Activated naive CD8-positive, alpha-beta T cell treated with anti-CD3 and anti-CD28 coated beads, Interleukin-2, amount 10 ng/mL, durations not matched to agents 7 days and 5 days (primary cell): ENCODE measurements at places on chromosomes 4 and X. TPM values are rescaled to one million over a fixed set of nuclear protein-coding genes. Genes with fewer than 3 reads are reported as not detected.

The SPRY1 gene
- total RNA-seq: 51.3 TPM

The PDZD4 gene
- 1.1 TPM for total RNA-seq

The BEX1 gene
- total RNA-seq: not detected

The SHOX gene
- not detected for total RNA-seq

The CT45A2 gene
- not detected for total RNA-seq

The HAUS7 gene
- total RNA-seq: 35.4 TPM

The PASD1 gene
- not detected for total RNA-seq

The SFRP2 gene
- not detected for total RNA-seq

The XAGE1A gene
- not detected for total RNA-seq

The LAMP2 gene
- 41.9 TPM for total RNA-seq

- DNase-seq: no peak
These were observed 103.0 kb upstream of the MAML3 start for GRCh38 chr4:140256941-140257340.

DNA sequence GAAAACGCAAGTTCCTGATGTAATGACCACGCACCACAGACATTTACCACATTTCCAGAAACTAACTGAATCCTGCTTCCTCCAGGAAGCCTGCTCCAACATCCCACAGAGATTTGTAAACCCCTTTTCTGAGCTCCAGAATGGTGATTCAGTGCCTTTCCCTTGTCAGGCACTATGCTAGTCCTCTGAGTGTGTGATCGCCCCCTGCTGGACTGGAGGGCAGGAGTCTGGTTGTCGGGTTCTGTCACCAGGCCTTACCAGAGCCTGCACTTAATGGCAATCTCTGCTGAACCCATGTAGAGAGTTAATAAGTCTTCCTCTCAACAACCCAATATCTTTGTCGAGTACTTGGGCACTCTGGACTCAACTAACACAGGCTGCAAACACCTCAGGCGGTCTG, 14.5 kb upstream of the KDM5C start:
- DNase-seq: no peak

DNA sequence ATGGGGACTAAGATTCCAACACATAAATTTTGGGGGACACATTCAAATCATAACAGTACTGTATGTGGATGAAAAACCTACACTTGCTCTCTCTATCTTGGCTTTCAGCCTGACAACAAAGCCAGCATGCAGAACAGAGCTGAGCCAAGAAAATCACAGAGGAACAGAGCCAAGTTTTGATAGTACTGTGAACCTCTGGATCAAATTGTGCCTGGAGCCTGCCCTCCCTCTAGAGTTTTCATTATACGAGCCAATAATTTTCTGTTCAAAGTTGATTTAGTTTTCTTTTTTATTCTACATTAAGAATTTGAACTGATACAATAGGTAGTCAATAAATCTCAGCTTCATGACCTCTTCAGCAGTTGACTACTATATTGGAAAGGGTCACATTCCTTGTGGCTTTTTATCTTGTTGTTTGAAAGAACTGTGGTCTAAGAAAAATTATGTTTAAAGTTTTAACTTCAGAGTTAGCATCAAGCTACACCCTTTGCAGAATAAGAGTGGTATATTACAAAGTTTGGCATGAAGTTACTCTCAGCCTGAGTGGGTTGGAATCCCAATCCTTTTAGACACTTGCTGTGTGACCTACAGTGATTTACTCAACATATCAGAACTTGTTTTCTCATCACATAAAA, 31.1 kb downstream of the GRID2 start:
- no peak for DNase-seq

- DNase-seq: no peak
These were observed 12.2 kb downstream of the SOD3 start for GRCh38 chr4:24807611-24808010.

- DNase-seq: no peak
These were observed 179.6 kb downstream of the TMA16 start for GRCh38 chr4:163673848-163674697.

DNA sequence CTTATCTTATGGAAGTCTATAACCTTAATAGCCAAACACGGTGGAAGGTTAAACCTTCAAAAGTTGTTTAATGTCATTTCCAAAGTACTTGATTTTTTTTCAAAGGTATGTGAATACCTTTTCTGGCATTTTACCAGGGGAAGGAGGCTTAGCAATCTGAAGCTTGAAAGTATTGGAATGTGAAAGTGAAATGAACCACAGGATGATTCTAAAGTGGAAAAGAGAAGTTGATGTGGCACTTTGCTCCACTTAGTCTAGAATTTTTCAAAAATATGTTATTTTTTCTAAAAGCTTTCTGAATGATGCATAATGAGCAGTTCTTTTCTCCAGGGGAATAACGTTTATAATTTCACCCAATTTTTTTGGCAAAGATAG, 19.2 kb downstream of the PI4K2B start:
- no peak for DNase-seq

DNA sequence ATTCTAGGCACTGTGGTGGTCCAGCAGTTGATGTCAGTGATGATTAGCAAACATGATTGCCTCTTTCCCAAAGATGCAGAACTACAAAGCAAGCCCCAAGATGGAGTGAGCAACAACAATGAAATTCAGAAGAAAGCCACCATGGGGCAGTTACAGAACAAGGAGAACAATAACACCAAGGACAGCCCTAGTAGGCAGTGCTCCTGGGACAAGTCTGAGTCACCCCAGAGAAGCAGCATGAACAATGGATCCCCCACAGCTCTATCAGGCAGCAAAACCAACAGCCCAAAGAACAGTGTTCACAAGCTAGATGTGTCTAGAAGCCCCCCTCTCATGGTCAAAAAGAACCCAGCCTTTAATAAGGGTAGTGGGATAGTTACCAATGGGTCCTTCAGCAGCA, 365.3 kb downstream of the MAPK10 start:
- DNase-seq: no peak

- DNase-seq: no peak
These were observed 56.2 kb upstream of the ADRA2C start for GRCh38 chr4:3709846-3710441.

DNA sequence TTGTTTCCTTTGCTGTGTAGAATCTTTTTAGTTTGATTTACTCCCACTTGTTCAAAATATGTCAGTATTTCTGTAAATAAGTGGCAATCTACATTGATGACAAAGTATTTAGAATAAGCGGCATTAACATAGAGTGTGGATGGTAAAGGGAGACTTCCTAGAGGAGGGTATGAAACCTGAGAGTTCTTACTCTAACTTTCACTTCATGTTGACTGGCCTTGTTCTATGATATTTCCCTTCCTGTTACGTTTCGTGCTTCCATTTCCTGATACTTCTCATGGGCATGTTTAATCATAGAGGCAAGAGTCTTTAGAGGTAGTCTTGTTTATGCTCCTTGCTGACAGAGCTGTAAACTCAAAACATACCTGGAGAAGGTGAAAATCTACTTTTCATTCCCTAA, 408.9 kb downstream of the GLUD2 start:
- DNase-seq: no peak

DNA sequence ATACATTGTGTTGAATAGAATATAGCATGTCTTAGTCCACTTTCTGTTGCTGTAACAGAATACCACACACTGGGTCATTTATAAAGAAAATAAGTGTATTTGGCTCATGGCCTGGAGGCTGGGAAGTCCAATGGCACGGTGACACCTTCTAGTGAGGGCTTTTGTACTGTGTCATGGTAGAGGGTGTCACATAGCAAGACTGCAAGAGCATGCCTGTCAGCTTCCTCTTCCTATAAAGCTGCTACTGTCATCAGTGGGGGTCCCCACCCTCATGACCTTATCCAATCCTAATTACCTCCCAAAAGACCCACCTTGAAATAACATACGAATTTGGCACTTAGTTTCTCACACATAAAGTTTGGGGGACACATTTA, 193.2 kb downstream of the PTTG2 start:
- no peak for DNase-seq

DNA sequence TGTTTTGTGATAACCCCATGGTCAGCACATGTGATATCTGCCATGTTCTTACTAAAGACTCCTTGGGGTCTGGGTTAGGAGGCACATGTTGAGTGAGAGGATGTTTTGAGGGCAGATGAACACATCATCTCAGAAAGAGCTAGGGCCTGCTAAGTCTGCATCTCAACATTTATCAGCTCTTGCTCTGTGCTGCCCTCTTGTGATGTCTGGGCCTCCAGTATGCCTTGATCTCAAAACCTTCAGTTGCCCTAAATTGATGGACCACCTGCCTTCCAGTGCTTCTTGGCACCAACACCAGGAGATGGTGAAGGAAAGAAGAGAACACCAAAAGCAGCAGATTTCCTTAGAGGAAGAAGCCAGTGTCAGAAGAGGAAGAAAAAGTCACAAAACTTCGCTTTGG, 22.5 kb downstream of the MID1 start:
- no peak for DNase-seq

DNA sequence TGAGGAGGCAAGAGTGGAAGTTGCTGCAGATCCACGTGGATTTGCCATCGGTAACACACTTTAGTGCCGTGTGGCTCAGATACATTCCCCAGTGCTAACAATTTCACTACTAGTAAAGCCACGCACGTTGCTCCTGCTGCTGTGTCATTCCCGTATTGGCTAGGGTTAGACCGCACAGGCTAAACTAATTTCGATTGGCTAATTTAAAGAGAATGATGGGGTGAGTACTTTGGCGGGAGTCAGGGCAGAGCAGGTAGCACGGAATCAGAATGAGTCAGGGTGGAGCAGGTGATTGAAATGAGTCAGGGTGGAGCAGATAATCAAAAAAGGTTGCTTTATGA, 1337.5 kb downstream of the FSTL5 start:
- DNase-seq: no peak

- DNase-seq: no peak
These were observed 201.0 kb downstream of the SPRY1 start for GRCh38 chr4:123597586-123597985.

- DNase-seq: no peak
These were observed 248.1 kb upstream of the PPARGC1A start for GRCh38 chr4:24137671-24138601.

DNA sequence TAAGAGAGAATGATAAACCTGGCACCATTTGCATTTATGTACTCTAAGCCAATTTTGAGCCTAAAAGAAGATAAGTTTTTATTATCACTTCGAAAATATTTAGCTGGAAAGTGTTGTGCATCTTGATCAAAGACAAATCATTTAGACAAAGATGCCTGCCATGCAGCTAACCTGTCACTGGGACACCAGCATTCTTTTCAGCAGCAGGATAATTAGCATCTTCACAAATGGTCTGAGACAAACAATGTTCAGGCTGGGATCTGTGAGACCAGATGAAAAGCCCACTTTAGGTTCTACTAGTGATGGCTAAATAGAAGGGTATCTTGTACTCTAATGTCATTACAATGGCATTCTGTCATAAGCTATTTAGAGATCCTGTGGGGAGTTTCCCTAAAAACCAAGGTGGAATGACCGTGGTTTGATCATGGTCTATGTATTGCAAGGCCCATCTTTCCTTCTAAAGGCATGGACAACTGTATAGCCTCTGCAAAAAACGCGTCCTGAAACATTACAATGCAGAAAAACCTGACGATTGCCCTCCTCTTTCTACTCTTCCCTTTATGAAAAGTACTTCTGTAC, 7.2 kb downstream of the PRDM8 start:
- DNase-seq: no peak

DNA sequence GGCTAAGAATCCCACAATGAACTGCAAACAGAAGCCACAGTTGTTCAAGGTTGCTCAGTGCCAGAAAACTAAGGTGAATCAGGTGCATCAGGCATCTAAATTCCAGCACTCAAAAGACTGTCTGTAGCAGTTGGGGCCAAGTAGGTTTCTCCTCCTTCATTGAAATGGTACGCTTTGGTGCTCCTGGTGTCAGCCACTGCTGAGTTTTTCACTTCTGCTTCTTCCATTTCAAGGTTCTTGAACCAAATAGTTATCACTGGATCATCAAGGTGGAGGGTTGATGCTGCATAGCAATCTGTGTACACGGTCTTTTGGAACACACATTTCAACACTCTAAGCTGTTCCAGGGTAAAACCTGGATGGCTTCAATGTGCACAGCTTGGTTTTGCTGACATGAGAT, 74.4 kb downstream of the TMA16 start:
- no peak for DNase-seq

DNA sequence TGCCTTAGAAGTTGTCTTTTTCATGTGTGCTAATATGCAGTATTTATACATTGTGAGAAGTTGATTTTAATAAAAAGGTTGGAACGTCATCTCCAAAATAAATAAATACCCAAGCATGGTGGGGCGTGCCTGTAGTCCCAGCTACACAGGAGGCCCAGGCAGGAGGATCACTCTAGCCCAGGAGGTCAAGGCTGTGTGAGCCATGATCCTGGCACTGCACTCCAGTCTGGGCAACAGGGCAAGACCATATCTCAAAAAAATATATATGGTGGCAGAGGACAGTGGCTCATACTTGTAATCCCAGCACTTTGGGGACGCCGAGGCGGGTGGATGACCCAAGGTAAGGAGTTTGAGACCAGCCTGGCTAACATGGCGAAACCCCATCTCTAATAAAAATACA, 6.4 kb downstream of the SLBP start:
- DNase-seq: no peak

GRCh38 chr4:145107126-145107525, 9.0 kb downstream of the ABCE1 start:
- no peak for DNase-seq

GRCh38 chrX:144006811-144007210, 122.9 kb downstream of the UBE2NL start:
- DNase-seq: no peak

- no peak for DNase-seq
These were observed 144.4 kb upstream of the RADX start for GRCh38 chrX:106467422-106467821.

DNA sequence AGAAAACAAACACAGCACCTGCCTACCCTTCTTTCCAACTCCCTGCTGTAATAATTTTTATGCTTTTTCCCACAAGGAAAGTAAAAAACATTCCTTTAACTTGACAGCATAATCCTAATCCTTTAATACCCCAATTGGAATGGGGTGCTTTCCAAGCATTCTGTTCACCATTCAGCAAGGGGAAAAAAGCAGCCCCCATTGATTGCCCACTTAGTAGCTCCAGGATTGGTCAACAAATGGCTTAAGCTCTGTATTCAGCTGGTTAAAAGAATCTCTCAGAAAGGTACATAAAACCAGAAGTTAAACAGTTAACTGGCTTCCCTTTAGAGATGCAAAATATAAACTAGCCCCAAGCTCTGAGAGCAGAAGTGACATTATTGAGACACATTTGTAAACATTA, 194.8 kb upstream of the ATOH1 start:
- DNase-seq: no peak

DNA sequence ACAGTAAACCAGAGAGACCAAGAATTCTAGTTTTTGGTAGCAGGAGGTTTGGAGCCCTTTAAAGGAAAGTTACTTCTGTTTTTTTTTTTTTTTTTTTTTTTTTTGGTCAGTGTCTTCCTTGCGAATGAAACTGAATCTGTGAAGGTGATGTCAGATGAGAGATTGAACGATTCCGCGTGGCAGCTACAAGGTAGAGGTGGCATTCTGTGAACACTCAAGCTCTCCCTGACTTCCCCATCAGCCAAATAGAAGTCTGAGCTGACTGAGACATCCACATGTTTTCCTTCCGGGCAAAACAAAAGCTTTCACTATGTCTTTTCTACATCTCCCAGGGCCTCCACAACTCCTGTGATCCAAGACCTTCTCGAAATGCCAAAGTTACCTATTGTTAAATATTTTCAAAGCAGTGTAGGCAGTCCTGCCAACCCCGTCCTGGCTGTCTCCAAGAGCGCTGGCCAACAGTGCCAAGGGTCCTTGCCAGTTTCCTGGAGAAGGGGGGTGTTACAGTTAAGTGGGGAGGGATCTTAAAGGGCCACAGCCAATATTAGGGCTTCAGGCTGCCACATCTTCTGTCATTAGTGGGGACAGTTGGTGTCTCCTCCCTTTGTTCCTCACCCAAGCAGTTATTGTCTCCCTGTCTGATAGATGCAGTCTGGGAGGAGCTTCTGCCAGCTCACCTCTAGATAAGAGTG, 102.9 kb upstream of the SLC34A2 start:
- no peak for DNase-seq

GRCh38 chr4:87078987-87079486, 141.4 kb downstream of the KLHL8 start:
- DNase-seq: no peak
